ENCODE measurements at places on chromosomes 2 and 18. TPM values are rescaled to one million over a fixed set of nuclear protein-coding genes. Genes with fewer than 3 reads are reported as not detected.

DNA sequence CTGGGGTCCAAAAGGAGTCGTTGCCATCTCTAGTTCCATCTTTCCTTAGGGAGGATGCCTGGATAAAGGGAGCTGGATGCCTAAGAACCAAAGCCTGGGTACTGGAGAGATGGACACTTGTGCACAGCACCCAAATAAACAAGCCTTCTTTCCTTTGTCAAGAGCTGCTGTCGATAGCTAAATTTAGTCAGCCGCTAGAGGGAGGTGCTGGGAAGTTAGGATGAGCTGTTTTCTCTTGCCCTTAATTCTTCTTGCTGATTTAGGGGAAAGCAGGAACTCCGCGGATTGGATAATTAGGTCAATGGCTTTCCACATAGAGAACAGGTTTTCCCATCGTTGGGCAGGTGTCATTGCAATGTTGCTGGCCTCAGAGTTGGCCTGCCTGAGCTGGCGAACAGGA is 30.9 kb upstream of the SERPINB12 start:
- no peaks in the 10 kb centered on the region for H3K36me3 ChIP-seq
- DNase-seq = no peak
- H3K27ac ChIP-seq = no peak overlapping the region
- H3K27me3 ChIP-seq = peaks cover 20% of the 10 kb centered on the region
- no peaks in the 10 kb centered on the region for H3K4me1 ChIP-seq

- peaks cover 13% of the 10 kb centered on the region for H3K27me3 ChIP-seq
- no peak overlapping the region for H3K27ac ChIP-seq
- H3K36me3 ChIP-seq = no peaks in the 10 kb centered on the region
Observed at GRCh38 chr18:3350566-3351527, 88.9 kb downstream of the MYL12B start.

Gene LYPD6B
- total RNA-seq = not detected

GRCh38 chr2:72822794-72823193 is 3.0 kb downstream of the EXOC6B start:
- DNase-seq = no peak
- no peak overlapping the region for H3K4me3 ChIP-seq
- H3K36me3 ChIP-seq = peaks cover 6% of the 10 kb centered on the region
- no peak overlapping the region for H3K27ac ChIP-seq

GRCh38 chr18:59402432-59403090 is 43.5 kb upstream of the LMAN1 start:
- H3K36me3 ChIP-seq = no peaks in the 10 kb centered on the region
- H3K4me1 ChIP-seq = no peaks in the 10 kb centered on the region
- H3K27me3 ChIP-seq = peaks cover 3% of the 10 kb centered on the region
- H3K4me3 ChIP-seq = no peak overlapping the region
- no peak overlapping the region for H3K27ac ChIP-seq
- DNase-seq = peak; percentile 63

Gene CROCC2
- total RNA-seq = not detected

DNA sequence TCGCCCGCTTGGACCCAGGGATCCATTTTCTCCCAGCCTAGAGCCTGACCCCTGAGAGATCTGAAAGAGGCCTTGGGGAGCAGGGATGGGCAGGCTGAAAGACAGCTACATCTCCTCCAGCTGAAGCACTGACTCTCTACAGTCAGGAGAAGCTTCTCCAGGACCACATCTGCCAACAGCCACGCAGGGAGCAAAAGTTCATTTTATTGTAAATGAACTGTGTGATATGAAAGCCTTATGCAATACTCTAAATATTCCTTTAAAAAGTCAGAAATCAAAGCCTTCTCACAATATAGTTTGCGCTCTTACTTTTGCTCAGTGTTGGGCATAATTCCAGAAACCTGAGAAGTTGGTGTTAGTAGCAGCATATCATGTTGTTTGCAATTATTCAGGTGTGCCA is 428.9 kb upstream of the RAB6C start:
- H3K27ac ChIP-seq = no peak overlapping the region
- no peaks in the 10 kb centered on the region for H3K27me3 ChIP-seq
- DNase-seq = no peak
- no peak overlapping the region for H3K4me3 ChIP-seq

Gene CDH2
- 1.4 TPM for total RNA-seq

DNA sequence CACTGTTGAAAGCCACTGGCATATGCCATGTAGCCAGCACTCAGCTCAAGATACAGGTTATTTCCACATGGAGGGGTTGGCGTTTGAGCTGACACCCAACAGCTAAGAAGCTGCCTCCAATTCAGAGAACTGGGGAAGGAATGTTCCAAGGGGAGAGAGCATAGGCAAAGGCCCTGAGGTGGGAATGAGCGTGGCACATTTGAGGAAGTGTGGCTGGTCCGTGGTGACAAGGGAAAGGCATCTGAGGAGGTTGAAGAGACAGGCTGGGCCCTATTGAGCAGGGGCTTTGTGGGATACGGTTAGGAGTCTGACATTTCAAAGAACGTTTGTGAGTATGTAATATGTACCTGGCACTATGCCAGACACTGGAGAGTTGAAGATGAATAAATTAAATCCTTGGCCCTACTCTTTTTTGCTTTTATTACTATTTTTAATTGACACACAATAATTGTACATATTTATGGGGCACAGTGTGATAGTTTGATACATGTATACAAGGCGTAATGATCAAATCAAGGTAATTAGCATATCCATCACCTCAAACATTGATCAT is 27.6 kb upstream of the TMBIM1 start:
- no peaks in the 10 kb centered on the region for H3K36me3 ChIP-seq
- H3K4me3 ChIP-seq = no peak overlapping the region
- H3K27ac ChIP-seq = no peak overlapping the region

DNA sequence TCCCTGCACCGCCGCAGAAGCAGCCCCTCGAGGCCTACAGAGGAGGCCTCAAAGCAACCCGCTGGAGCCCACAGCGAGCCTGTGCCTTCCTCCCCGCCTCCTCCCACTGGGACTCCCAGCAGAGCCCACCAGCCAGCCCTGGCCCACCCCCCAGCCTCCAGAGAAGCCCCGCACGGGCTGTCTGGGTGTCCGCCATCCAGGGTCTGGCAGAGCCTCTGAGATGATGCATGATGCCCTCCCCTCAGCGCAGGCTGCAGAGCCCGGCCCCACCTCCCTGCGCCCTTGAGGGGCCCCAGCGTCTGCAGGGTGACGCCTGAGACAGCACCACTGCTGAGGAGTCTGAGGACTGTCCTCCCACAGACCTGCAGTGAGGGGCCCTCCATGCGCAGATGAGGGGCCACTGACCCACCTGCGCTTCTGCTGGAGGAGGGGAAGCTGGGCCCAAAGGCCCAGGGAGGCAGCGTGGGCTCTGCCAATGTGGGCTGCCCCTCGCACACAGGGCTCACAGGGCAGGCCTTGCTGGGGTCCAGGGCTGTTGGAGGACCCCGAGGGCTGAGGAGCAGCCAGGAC is 31.2 kb downstream of the GPC1 start:
- H3K27me3 ChIP-seq = no peaks in the 10 kb centered on the region
- no peaks in the 10 kb centered on the region for H3K36me3 ChIP-seq
- H3K4me1 ChIP-seq = no peaks in the 10 kb centered on the region
- DNase-seq = peak; percentile 41
- H3K27ac ChIP-seq = no peak overlapping the region
- H3K4me3 ChIP-seq = no peak overlapping the region

GRCh38 chr2:28505361-28505760 is 9.5 kb downstream of the PLB1 start:
- H3K4me3 ChIP-seq = no peak overlapping the region
- no peak for DNase-seq
- no peak overlapping the region for H3K27ac ChIP-seq
- H3K4me1 ChIP-seq = peaks cover 11% of the 10 kb centered on the region
- H3K27me3 ChIP-seq = peaks cover 7% of the 10 kb centered on the region
- no peaks in the 10 kb centered on the region for H3K36me3 ChIP-seq
